AML-193 (cell line): ENCODE measurements at places on chromosomes 1 and 21.

DNA sequence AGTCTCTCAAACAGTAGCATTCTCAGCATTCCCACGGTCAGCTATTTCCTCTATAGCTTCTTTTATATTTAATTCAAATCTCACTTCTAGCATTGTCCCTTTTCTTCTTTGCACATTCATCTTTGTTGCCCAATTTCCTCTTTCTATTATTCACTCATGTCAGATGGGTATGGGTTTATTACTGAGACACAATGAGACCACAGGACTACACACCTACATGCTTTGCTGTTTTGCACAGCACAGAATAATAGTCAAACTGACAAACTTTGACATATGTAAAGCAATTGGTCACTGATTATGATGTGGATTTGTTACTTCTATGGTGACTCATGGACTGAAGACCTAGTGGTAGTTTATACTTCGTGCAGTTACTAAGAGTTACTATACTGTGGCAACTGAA is 5.8 kb upstream of the CD1C start:
- DNase-seq: peak; percentile 23

GRCh38 chr21:39660191-39660980 is 47.6 kb downstream of the B3GALT5 start:
- no peak for DNase-seq

- no peak for DNase-seq
Observed at GRCh38 chr1:7552402-7552801, 218.7 kb upstream of the VAMP3 start.

GRCh38 chr1:210098356-210098755 is 134.2 kb upstream of the SERTAD4 start:
- DNase-seq: no peak

GRCh38 chr1:50419192-50419906 is 3.9 kb downstream of the DMRTA2 start:
- DNase-seq: no peak

DNA sequence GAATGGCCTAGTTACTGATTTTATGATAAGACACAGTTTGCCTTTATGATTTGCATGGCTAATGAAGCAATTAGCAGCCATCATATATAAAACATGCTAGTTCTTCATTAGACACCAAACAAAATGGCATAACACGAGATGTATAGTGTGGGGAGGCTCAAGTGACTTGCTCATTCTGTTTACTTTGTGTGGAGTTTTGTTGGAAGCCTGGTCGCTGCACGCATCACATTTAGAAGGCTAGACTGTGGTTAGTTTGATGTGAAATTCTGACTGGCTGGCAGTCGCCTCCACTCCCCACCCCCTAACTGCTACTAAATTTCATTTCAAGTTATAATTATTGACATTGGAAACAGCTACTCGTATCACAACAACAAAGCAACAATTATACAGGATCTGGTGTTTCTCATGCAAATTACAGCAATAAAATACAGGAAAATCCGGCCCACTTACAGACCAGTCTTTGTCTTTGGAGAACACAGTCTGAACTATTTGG is 356.1 kb downstream of the LMO4 start:
- DNase-seq: no peak

GRCh38 chr1:151443846-151444782 is 15.2 kb downstream of the POGZ start:
- DNase-seq: peak; percentile 76

DNA sequence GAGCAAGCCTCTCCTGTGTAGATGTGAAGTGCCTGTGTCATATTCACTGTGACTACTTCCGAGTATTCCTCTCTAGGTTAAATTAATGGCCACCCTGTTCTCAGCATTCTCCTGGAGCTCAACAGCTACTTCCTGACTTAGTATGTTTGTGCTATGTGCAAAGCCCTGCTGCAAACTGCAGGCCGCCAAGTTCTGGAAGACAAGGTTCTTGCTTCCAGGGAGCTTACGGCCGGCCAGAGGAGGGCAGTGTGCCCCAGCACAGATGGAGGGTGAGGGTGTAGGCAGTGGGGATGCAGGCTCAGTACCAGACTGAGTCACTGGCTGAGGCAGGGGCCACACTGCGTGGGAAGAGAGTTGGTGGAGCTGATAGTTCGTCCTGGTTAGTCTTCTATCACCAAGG is 43.2 kb downstream of the ELK4 start:
- DNase-seq: peak; percentile 22

GRCh38 chr1:119866451-119866850 is 29.9 kb downstream of the ADAM30 start:
- no peak for DNase-seq

DNA sequence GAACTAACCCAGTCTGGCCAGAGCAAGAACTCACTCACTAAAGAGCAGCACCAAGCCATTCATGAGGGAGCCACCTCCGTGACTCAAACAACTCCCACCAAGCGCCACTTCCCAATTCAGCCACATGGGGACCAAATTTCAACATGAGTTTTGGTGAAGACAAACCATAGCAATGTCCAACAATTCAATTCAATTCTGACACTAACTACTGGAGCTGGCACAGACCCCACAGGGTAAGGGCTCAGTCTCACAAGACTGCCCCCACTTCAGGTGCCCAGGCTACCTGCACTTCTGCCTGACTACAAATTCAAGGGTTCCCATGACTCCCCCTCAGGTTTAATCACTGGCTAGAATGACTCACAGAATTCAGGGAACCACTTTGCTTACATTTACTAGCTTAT is 48.8 kb upstream of the RAP1A start:
- peak; percentile 33 for DNase-seq

GRCh38 chr21:33229784-33230544 is at the start of gene IFNAR2:
Gene IFNAR2, plus strand, starts transcription at chr21:33229938. Its CDS starts 11,985 bp downstream, at chr21:33241923.
- peak; percentile 39 for DNase-seq

DNA sequence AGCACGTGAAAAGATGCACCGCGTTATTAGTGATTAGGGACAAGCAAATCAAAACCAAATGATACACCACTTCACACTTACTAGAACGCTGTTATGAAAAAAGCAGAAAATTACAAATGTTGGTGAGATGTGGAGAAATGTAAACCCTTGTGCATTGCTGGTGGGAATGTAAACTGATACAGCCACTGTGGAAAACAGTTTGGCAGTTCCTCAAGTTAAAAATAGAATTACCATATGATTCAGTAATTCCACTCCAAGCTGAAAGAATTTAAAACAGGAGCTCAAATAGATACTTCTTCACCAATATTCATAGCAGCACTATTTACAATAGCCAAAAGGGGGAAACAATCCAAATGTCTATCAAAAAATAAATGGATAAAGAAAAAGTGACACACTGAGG is 10.3 kb upstream of the EVI5 start:
- DNase-seq: no peak

DNA sequence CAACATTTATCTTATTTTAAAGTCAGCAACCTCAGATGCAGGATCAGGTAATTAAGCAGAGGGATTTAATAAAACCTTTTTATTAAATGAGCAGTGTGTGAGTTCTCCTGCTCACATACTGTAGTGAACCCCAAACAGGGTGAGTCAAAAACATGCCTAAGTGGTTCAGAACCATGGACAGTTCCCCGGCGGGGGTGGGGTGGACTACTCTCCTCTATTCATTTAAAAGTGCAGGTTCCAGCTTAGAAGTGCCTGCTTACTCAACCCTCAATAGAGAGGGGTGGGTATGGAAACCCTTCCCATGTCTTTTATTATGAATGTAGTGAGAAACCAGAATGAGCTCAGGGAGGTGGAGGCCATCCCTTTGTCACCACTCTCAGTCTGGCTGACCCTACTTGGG is 397.9 kb downstream of the HHAT start:
- no peak for DNase-seq

DNA sequence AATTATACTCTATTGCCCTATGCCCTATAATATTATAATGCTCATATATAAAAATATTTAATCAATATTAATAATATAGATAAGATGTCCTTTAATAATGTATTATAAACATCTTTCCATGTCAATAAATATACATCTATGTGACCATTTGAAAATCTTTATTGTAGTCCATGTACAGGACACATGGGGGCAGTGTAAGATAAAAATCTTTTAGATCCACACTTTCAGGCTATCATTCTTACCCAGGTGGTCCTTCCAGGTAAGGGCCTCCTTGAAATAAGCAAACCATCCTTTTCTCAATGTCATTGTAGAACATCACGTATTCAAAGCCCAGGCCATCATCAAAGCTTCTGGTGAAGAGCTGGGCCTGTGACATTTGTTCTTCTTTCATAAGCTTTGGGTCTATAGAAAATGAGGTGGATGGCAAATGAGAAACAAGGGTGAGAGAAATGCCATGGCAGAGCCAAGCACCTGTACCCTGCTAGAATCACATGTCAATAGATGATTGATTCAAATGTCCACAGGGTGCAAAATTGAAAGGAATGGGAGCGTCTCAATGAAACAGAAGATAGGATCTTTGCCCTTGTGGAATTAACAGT is 20.2 kb downstream of the THEM4 start:
- DNase-seq: peak; percentile 7

DNA sequence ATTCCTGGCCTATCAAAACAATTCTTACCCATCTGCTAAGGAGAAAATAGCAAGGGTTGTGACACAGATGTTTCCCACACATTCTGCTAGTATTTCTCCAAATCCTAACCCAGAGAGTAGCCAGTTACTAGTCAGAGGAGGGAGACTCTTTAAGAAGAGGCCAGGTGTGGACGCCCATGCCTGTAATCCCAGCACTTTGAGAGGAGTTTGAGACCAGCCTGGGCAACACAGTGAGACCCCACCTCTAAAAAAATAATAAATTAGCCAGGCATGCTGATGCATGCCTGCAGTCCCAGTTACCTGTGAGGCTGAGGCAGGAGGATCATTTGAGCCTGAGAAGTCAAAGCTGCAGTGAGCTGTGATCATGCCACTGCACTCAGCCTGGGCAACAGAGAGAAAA is 28.6 kb downstream of the NVL start:
- no peak for DNase-seq

GRCh38 chr1:229225331-229225782 is 45.6 kb upstream of the RAB4A start:
- DNase-seq: no peak

DNA sequence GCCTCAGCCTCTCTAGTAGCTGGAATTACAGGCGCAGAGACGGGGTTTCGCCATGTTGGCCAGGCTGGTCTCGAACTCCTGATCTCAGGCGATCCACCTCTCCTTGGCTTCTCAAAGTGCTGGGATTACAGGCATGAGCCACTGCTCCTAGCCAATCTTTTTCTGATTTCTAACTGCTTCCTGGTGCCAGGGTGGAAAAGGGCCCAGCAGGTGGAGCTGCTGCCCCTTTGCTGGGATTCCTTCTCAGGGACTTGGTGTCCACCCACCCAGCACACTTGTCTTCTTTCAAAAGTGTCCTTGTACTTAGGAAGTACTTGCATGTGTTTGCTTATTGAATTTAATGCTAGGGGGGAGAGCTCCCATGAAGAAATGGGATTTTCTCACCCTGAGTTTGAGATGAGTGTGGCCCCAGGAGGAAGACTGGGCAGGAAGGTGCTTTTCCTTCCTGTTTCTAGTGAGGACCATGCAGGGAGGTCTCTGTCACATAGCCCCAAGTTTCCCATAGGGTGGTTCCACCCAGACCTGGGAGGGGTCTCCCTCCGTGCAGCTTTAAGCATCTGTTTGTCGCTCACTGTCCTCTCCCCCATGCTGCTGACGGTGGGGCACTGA is 14.2 kb downstream of the UTP11 start:
- peak; percentile 37 for DNase-seq

DNA sequence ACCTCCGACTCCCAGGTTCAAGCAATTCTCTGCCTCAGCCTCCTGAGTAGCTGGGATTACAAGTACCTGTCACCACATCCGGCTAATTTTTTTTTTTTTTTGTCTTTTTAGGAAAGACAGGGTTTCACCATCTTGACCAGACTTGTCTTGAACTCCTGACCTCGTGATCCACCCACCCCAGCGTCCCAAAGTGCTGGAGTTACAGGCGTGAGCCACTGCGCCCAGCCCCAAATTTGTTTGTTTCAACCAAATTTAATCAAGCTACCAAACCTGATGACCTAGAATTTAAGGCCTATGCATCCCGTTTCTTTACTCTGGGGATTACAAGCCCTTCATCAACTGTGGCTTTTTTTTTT is 58.3 kb upstream of the TBX15 start:
- DNase-seq: no peak

DNA sequence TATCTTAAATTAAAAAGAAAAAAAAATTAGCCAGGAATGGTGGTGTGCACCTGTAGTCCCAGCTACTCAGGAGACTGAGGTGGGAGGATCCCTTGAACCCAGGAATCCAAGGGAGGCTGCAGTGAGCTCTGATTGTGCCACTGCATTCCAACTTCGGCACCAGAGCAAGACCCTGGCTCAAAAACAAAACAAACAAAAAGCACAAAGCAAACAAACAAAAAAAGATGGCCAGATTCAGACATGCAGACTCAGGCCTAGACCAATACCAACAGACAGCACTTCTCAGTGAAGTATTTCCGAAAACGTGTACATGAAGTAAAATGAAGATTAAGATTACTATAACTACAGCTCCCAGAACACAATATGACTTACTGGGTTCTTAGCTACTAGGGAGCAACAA is 10.6 kb downstream of the SLC35D1 start:
- DNase-seq: no peak

DNA sequence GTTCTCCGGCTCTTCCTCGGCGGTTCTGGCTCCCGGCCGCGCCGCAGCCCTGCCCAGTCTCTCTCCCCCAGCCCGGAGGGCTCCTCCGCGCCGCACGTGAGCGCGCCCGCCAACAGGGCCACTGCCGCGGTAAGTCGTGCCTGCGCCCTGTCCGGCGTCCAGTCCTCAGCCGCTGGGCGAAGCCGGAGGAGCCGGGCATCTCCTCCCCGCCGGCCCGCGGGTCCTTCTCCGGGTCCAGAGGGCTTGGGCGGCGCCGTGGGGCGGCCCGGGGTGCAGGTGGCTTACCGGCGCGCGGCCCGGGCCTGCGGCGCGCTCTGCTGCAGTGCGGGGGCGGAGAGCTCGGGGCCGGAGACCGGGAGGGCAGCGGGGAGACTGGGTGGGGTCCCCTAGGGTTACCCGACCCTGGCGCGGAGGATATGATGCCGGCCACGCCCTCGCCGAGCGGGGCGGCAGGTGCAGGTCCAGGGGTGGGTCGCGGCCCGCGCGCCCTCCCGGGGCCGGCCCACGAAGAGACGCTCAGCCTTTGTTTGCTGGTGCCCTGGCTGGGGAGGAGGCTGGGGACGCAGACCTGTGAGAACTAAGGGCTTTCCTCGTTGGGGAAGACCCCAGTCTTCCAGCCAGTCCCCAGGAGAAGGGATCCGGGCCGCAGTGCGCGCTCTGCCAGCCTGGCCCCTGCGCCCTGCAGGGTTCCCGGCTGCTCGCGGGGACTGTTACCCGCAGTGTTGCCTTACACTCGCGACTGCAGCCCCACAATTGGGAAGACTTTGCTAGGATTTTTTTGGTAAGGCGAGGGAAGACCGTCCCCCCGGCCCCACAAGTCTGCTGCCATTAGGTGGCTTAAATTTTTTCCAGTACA is at the start of gene DOP1B:
Gene DOP1B, plus strand, starts transcription at position 10 of the 856 bp plus-strand sequence. CDS start 7,910 bp downstream, outside the sequence.
- DNase-seq: no peak

DNA sequence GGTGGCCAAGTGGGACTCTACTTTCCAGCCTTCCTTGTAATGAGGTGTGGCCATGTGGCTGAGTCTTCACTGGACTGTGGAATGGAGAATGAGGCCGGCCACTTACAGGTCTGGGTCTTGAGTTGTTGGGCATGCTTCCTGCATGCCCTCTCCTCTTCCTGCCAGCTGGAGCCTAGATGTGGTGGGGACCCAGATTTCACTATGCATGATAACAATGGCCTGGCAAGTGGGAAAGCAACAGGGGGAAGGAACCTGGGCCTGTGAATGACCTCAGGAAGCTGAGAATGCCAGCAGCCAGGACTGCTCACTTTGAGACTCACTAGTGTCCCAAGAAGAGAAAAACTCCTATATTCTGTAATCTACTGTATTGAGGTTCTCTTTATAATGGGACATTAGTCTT is 8.5 kb upstream of the SLC26A9 start:
- no peak for DNase-seq

- peak; percentile 37 for DNase-seq
Observed at GRCh38 chr1:107529511-107530149, 388.8 kb downstream of the NTNG1 start.

- no peak for DNase-seq
Observed at GRCh38 chr1:147625362-147625995, 44.8 kb downstream of the ACP6 start.
